ENCODE measurements at places on chromosomes 7 and 10.

DNA sequence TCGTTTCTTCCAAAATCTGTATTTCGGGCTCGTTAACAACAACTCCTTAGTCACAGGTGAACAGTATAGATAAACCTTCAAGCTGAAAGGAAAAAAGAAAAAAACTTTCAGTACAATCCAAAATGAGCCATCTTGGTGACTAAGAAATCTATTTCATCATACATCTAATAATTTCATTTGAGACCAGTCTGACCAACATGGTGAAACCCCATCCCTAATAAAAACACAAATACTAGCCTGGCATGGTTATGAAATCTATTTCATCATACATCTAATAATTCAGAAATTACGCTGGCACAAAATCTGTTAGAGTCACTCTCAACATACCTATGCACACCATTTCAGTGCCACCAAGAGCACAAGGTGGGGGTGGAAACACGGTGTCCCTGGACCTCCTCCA lies 8.8 kb downstream of the DCLRE1C start:
- no peak for DNase-seq

GRCh38 chr10:104694074-104694473 lies 53.0 kb downstream of the SORCS3 start:
- DNase-seq, result no peak

- DNase-seq, result no peak
These were observed 27.6 kb upstream of the PRKG1 start for GRCh38 chr10:51046654-51047053.

- DNase-seq, result no peak
These were observed 118.5 kb downstream of the OAT start for GRCh38 chr10:124300224-124300623.

- DNase-seq, result no peak
These were observed 4.2 kb downstream of the CACNB2 start for GRCh38 chr10:18144396-18144795.

- no peak for DNase-seq
These were observed 251.2 kb upstream of the MDFIC start for GRCh38 chr7:114670676-114671075.

GRCh38 chr10:58517491-58518355 lies 5.1 kb downstream of the BICC1 start:
- DNase-seq, result no peak

GRCh38 chr7:70544016-70544415 lies 587.9 kb upstream of the GALNT17 start:
- DNase-seq, result no peak

GRCh38 chr7:101588131-101588935 lies 40.8 kb downstream of the MYL10 start:
- DNase-seq, result no peak

DNA sequence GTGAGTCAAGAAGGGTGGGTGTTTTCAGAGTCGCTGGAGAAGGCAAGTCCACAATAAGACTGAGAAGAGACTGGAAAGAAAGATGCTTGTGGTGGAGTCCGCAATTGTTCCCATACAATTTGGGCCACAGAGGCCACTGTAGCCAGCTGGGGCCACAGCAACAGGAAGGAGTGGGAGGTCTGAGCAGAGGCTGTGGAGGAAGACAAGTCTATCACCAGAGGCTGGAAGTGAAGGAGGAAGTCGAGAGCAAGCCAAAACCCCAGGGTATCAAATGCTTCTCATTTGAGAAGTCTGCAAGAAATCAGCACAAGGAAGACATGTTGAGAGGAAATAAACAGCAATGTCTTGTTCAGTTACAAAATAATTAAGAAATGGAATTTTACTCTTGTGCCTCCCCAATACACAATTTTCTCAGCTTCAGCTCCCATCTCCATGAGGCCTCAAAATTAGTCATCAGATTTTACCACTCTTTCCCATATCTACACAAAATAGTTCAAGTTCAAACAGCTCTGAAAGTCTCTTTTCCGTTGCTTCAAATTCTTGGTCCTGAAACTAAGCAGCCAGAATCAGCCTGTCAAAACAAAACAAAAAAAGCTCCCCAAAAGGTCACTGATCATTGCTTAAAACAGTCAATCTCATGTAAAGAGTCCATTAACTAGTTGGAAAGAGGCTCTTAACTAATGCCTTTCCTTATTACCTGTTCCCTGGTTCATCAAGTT lies 31.6 kb downstream of the SLC16A12 start:
- DNase-seq, result no peak
